NCI-H187 (cell line): ENCODE measurements at places on chromosomes 3 and 15.

GRCh38 chr3:14699643-14700042 is 24.7 kb downstream of the C3orf20 start:
- DNase-seq = no peak

- no peak for DNase-seq
Observed at GRCh38 chr3:54949491-54950044, 21.7 kb upstream of the LRTM1 start.

DNA sequence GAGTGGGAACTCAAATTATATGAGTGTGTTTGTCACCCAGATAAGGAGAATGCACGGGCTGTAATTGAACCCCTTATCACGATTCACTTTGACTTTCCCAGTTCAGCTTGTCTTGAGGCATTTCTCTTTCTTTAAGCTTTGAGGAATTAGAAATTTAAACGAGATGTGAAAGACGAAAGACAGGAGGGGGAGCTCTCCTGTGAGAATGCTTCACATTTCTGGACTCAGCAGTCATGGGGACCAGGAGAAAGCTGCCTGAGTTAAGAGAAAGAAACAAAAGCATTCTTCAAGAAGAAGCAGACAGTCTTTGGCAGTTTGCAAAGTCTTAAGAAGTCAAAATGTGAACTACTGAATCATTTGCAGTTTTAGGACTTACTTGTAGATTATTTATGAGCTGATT is 205.6 kb downstream of the NECTIN3 start:
- DNase-seq = no peak

DNA sequence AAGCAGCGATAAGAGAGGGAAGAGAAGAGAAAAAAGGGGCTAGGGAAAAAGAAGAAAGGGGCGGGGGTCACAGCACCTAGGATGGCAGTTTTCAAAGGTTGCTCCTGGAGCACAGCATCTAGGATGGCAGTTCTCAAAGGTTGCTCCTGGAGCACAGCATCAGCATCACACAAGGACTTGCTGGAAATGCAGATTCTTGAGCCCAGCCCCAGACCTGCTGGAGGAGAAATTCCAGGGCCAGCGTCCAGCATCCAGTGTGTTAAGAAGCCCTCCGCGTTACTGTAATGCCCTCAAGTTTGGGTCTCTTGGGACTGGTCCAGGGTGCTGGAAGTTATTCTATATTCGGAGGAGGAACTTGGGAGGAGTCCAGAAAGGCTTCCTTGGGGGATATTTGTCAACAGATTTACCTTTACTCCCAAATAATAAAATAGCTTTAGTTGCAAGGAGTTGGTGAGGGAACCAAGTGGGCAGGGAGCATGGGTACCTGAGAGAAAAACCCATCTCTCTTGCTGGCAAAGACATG is 519.4 kb downstream of the SHQ1 start:
- DNase-seq = no peak

GRCh38 chr3:127485396-127486170 is 105.0 kb downstream of the TPRA1 start:
- DNase-seq = no peak

- DNase-seq = no peak
Observed at GRCh38 chr3:142971431-142971830, 8.0 kb upstream of the PAQR9 start.

- DNase-seq = no peak
Observed at GRCh38 chr3:134630506-134630905, 20.3 kb downstream of the KY start.
